Activated naive CD4-positive, alpha-beta T cell (primary cell): ENCODE measurements at places on chromosomes 11 and 22.

DNA sequence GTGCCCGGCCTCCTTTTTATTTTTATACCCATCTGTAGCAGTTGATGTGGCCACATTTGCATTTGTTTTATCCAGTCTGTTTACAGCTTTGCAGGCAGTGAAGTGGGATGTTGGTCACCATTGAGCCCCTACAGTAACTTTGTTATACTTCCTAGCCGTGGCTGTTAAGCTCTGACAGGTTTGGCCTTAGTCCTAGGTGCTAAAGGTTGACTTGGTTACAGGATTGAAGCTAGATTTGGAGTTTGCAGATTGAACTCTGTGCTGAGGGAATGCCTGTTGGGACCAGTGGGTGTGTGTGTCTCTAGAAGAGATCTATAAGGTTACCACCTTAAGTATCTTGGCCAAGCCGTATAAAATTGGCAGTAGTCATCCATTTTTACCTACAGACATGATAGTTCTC is 91.2 kb downstream of the PPP6R3 start:
- DNase-seq = no peak

- DNase-seq = no peak
Observed at GRCh38 chr11:113521737-113522517, 46.7 kb upstream of the DRD2 start.

DNA sequence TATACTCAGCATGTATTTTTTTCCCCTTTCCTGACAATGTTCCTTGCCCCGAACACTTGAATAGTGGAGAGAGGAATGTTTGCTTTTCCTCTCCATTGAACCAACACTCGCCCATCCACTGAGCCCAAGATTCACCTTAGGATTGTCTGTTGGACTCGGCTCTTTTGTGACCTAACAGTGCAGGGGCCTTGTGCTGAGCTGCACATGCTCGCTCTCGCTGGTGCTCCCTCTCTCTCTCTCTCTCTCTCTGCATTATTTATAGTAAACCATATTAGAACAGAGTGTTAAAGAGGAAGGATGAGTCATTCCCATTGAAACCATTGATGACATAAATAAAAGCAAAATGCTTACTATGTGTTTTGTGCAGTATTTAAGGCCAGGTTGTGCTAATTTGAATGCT is 20.7 kb downstream of the ZBTB16 start:
- no peak for DNase-seq

GRCh38 chr22:35879351-35879750 is 149.3 kb downstream of the RBFOX2 start:
- DNase-seq = no peak

GRCh38 chr11:13043912-13044628 is 35.0 kb downstream of the RASSF10 start:
- no peak for DNase-seq

- DNase-seq = no peak
Observed at GRCh38 chr11:118054712-118055640, 21.9 kb upstream of the TMPRSS4 start.

GRCh38 chr22:28379075-28379779 is 300.4 kb downstream of the TTC28 start:
- DNase-seq = no peak
